Germinal center (tissue), 1 donor: ENCODE measurements at places on chromosomes 6 and 20.

DNA sequence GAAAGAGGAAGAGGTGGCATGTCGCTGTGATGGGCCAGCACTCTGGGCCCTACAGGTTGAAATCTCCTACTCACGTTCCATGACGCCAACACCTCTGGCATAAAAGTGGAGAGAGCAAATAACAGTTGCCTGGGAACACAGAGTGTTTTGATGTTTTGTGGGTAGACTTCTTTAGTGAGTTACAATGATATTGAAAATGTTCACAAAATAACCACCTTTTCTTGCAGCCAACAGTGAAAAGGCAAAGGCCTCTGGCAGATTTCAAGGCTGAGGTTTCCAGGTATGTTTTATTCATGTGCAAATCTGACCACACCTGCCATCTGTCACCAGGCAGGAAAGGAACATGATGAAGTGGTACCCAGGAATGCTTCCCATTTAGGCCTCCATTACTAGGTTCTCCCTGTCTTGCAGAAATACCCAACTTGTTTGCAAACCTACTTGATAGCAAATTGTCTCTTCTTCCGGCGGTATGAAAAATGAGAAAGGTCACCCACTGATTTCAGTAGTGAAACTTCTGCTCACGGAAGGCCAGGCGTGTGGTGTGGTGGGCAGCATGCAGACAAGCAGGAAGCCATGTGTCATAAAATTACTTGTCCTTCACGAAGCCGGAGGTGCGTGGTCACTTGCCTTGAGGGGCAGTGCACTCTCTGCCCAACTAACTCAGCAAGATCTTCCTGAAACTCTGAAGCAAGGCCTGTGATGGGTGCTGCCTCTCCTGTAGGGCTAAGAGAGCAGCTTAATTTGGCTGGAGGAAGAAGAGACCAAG lies 299.1 kb upstream of the PRDM1 start:
- no peak for DNase-seq

- no peak for DNase-seq
These were observed 61.2 kb downstream of the VAPB start for GRCh38 chr20:58450254-58450653.

GRCh38 chr6:20117474-20117873 lies 94.8 kb downstream of the MBOAT1 start:
- DNase-seq = no peak

GRCh38 chr6:160180706-160181105 lies 59.1 kb downstream of the SLC22A1 start:
- DNase-seq = no peak

DNA sequence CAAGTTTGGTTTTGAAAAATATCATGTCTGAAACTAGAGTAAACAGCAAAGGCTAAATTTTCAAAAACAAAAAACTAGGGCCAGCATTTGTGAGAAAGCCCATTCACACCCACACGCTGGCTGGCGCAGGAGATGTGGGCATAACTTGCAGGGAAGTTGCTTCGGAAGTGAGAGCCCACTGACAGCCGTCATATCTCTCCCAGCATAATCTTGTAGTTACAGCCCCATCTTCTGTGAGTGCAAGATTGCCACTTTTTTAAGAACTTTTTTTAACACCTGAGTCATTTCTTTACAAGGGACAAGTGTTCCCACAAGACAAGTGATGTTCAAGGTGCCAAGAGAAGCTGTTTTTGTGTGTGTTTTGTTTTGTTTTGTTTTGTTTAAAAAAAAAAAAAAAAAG lies 212.5 kb upstream of the CNR1 start:
- DNase-seq = no peak

DNA sequence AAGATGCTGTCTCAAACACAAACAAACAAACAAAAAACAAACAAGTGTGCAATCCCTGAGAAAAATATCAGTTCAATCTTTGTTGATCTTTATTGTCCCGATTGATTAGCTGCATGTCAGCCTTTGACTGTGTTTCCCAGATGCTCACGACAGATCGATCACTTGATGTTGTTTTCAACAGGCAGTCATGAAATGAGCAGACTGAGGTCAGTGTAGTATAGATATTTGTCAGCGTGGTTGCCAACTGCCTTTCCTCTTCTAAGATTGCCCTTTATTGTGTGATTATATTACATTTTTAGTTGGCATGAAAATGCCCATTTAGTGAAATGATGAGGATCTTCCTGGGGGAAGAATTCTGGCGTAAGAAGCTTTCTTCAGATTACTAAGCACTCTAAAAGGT lies 25.6 kb downstream of the UTRN start:
- no peak for DNase-seq

- DNase-seq = no peak
These were observed 9.0 kb upstream of the LCA5 start for GRCh38 chr6:79546186-79546585.

DNA sequence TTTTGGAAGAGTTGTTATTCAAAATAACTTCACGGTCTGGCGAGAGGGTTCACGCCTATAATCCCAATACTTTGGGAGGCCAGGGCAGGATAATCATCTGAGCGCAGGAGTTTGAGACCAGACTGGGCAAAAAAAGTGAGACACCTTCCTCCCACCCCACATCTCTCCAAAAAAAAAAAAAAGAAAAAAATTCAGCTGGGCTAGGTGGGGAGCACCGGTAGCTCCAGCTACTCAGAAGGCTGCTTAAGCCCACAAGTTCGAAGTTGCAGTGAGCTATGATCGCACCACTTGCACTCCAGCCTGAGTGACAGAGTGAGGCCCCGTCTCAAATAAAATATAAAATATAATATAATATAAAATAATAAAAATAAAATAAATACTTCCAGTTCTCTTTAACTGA lies 10.4 kb downstream of the OR2B2 start:
- no peak for DNase-seq

GRCh38 chr20:38551056-38551626 lies 29.9 kb upstream of the ADIG start:
- no peak for DNase-seq

DNA sequence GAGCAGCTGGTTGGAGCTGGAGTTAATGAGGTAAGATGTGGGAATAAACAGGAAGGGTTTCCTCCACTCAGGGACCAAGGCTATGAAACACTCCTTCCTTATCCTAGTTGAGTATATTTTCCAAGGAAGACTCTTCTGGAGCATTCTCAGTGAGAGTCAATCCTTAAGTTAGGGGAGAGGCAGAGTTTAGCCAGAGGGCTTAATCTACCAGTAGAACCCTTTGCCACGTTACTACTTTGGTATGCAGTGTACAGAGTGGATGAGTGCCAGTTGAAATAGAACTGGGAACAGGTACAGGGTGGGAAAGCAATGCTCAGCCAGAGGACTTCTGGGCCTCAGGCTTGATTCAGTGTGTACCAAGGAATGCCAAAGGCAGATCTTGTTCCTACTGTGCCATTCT lies 114.3 kb downstream of the UBE3D start:
- no peak for DNase-seq

DNA sequence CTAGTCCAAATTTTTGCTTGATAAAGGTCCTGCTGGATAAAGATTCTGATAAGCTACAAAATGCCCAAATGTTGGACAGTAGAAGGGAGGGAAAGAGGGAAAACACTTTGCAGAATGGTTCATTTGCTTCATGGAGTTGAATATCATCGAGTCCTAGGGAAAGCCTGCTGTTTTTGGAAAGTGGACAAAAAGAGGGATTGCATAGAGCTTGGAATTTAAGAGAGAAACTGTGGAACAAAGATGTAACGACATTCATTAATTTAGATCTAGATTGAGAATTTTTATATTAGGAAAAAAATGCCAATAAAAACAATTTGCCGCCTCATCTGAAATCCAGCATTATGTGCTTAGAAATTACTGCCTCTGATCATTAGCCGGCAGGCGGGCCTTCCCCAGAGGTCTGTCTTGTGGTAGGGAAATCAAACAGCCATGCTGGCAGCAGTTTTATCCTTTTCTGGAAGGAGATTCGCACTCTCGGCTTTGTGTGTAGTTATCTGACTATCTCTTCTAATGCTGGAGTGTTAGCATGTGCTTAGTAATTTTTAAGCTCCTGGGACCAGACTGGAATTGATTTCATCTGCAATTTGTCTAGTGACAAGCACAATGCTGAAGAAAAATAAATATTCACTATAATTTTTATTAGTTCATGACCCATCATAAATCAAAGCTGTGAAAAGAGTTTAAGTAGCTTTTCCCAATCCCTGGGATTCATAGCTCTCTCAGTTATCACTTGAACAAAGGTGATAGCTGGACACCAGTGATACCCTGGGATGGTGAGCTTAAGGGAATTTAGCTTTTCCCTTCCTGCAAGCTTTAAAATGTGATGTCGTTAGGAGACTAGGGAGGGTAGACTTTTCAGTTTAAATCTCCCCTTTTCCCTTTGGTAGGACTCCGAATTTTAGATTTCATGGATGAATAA lies 329.5 kb downstream of the PRL start:
- no peak for DNase-seq

DNA sequence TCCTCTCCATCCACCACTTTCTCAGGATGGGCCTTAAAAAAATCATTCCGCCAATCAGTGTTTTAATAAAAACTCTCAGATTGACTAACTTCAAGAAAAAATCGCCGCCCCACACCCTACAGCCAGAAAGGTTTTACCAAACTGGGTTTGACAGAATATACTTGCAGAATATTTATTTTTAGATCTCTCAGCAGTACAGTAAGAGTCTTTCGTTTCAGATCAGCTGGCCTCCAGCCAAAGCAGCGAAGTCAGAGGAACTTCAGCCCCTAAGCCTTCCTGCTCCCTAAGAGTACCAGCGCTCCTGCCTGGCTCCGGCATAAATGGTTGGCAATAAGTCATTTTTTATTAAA lies 24.7 kb downstream of the TBC1D7 start:
- DNase-seq = peak; percentile 53

DNA sequence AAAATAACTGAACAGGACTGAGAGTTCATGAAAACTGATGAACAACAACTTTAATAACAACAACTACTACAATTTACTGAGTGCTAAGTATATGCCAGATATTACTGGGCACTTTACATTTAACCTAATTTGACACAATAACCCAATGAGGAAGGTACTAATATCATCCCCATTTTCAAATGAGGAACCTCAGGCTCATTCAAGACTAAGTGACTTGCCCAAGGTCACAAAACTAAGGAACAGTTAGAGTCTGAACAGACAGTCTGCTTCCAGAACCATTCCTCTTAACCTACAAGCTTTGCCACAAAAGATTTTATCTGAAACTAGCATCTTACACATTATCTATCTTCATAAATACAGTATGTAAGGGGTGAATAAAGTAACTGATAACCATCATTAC lies 10.6 kb upstream of the NDRG3 start:
- no peak for DNase-seq

GRCh38 chr20:38926934-38927616 lies 858 bp downstream of the FAM83D start:
- peak; percentile 17 for DNase-seq

DNA sequence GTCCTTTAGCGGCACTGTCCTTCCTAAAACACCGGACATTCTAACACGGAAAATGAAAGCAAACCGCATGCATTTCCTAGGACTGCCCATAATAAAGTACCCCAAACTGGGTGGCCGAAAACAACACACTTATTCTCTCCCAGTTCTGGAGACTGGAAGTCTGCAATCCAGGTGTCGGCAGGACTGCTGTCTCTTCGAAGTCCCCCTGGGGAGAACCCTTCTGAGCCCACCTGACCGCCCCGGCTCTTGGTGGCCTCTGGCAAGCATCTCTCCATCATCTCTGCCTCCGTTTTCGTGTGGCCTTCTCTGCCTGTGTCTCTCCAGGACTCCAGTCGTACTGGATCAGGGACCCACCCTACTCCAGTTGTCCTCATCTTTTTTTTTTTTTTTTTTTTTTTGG lies 55.4 kb downstream of the SYNJ2 start:
- no peak for DNase-seq

GRCh38 chr6:13795041-13795750 lies 19.2 kb downstream of the MCUR1 start:
- DNase-seq = peak; percentile 64

DNA sequence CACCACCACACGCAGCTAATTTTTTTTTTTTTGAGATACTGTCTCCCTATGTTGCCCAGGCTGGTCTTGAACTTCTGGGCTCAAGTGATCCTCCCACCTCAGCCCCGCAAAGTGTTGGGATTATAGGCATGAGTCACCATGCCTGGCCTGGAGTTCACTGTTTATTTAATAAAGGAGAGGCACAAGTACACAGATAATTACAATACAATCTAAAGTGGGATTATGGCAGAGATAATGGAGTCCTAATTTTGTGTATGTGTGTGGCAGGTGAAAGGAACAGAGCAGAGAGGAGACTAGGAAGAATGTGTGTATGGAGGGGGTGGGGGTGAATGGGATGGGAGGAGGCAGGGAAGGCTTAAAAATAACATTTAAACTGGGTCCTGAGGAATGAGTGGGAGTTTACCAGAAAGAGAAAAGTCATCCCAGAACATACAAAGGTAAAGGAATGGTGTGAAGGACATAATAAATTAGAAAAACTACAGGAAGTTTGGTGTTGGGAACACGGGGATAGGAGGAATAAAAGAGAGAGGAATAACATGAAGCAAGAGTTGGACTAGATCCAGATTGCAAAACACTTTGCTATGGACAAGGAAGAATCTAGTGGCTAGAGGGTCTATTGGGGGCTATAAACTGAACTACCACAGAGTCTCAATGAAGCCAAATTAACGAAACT lies 4.4 kb downstream of the NCOA5 start:
- no peak for DNase-seq
